Suppressor macrophage (primary cell): ENCODE measurements at places on chromosomes 6 and 20.

GRCh38 chr6:3918469-3918868, 69.3 kb downstream of the FAM50B start:
- DNase-seq, result no peak

DNA sequence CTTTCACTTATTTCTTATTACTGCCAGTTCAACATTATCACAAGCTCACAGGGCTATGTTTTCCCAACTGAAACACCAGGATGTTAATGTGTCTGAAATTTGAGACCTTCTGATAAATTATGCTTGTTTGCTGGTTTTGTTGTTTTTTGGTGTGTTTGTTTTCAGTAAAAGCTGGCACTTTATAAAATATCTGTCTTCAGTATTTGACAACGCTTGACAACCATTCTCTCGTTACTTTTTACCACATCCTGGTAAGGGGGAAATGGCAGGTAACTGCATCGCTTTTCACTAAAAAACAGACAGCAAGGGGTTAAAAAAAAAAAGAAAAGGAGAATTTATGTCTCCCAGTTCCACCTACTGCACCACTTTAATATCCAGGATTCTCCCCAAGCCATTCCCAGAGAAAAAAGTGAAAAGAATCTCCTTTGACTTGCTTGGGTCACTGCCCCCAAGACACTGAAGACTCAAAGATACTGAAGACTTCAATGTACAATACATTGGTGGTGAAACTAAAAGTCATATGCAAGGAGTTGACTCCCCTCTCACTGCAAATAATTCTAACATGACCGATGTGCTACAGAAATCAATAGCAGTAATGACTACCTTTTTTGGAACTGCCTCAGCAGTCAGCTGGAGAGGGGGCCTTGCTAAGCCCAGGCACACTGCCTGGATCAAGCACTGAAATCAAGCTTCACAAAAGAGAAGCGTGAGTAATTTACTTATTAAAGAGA, 88.9 kb downstream of the HIVEP2 start:
- no peak for DNase-seq

DNA sequence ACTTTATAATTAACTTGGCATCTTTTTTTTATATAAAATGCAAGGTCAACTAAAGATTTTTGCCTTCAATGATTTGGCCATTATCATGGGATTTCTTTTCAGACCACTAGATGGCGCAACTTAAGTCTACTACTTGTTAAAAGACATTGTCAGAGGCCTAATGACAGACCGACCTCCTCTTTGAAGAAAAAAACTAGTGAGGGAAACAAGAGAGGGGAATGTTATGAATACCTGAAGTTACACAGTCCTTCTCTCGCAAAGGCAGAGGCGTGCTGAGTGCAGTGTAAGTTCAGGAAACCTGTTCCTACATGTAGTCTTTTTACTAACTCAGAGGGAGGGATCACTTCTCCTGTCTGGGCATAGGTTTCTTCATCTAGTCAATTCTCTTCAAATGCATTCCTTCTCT, 9.3 kb downstream of the TRAPPC3L start:
- DNase-seq, result peak; percentile 58

DNA sequence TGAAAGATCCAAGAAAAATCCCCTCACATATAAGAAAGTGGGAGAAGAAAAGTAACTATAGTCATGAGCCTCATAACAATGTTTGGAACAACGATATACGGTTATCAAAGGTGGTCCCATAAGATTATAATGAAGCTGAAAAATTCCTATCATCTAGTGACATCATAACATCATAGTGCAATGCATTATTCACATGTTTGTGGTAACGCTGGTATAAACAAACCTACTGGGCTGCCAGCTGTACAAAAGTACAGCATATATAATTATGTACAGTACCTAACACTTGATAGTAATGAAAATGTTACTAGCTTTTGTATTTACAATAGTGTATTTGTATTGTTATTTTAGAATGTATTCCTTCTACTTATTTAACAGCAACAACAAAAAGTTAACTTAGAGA, 240.7 kb downstream of the RNGTT start:
- DNase-seq, result no peak

- no peak for DNase-seq
These were observed 204.6 kb upstream of the HEY2 start for GRCh38 chr6:125544819-125545218.
